NCI-H526 treated with DMSO at 0.1 percent for 48 hours (cell line): ENCODE measurements at places on chromosomes 7 and 10.

GRCh38 chr7:82599895-82600294, 156.3 kb upstream of the CACNA2D1 start:
- DNase-seq, result no peak

DNA sequence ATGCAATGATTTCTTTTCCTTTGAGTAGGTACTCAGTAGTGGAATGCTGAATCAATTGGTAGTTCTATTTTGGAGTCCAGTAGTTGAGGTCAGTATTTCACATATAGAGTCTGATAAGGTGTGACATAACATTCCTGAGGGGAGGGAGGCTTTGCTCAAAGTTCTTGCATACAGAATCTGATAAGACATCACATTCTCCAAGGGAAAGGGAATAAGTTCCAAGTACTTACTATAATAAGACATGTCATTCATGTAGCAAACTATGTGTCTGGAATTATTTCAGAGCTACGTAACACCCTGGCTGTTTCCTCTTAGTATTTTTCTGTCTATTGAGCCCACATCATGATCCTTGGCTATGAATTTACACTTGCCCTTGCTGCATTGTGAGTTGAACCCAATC, 74.3 kb upstream of the POM121L12 start:
- no peak for DNase-seq

- no peak for DNase-seq
Measured at GRCh38 chr10:118339111-118339510, 3.0 kb downstream of the FAM204A start.

DNA sequence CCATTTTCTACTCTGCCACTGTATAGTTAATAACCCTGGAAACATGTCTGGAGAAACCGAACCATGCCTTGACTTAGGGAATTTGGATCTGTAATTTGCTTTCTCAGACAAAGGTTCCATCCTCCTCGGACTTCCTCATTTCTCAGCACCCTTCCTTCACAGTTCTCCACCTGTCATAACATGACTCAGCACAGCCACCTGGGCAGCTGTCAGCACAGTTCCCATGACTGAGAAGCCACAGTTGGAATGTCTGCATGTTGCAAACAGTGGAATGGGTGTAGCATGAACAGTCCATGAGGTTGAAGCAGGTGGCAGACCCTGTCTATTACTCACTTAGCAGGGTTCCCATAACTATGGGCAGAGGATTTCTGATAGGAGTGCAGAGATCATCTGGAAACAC, 634 bp upstream of the OR9A4 start:
- DNase-seq, result no peak

DNA sequence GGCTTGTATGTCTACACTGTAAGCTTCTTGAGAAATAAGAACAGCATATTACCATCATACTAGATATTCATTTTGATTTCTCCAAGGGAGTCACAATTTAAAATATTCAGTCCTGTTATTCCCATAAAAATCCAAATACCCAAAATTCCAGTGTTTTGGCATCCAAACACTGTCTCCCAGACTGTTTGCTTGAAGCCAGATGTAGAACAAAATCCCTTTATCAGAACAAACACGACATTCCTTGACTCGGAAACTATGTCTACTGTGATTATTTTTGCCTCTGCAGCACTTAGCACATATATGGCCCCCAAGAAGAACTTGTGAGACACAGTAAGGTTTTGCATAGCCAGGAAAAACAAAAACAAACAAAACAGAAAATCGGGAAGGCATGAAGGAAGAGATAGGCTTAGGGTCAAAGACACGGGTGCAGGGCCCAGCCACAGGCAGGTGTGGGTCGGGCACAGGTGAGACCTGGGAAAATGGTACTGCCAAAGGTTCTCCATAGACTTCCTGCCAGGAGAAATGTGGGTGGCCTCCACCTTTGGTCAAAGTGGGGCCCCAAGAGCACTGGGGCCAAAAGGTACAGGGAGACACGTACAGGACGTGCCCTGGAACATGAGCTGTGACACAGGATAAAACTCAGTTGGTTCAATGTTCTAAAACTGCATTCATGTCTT, 36.5 kb downstream of the CPXM2 start:
- DNase-seq, result no peak

DNA sequence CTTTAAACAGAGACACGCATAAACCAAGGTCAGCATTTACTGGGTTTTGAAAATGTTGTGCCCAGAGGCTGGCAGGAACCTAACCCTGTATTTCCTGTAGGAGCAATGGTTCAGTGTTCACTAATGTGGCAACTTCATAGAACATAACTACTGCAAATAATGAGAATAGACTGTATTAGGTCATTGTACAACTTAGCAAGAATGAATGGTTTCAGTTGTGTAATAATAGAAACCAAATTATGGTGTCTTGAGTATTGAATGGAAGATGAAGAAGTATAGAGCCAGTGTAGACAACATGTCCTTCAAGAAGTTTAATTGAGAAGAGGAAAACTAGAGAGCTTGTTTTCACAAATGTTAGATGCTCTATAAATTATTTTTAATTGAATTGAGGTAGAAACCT, 172.5 kb downstream of the BUB3 start:
- DNase-seq, result no peak

DNA sequence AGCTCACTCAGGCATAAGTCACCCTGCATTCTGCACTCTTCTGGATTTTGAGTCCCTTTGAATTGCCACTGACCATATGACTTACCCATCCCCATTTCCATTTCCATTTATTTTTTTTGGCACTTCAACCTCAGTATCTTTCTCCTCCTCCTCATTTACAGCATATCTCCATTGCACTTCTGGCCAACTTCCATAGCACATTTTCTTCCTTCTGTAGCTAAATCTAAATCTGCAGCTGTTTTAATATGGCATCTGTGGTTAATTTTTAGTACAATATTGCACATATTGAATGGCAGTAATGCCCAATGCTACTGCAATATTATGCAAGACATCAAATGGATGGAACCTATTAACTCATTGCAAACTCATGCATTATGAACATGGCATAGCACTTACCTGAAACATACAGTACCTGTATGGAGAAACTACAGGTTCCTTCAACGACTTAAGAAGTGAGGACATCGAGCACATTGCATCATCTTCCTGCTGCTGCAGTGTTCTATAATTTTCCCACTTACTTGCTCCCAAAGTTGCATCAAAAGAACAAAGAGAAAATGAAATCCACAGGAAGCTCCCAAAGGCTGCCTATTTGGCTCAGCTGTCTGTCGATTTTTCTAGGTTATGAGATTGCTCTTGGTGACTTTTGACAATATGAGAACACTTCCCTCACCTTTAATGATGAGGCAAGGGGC, 55.7 kb downstream of the LRRTM3 start:
- DNase-seq, result no peak

GRCh38 chr7:55134786-55135185, 116.0 kb downstream of the EGFR start:
- DNase-seq, result no peak

GRCh38 chr7:123622660-123623386, 21.2 kb downstream of the ASB15 start:
- peak; percentile 60 for DNase-seq

DNA sequence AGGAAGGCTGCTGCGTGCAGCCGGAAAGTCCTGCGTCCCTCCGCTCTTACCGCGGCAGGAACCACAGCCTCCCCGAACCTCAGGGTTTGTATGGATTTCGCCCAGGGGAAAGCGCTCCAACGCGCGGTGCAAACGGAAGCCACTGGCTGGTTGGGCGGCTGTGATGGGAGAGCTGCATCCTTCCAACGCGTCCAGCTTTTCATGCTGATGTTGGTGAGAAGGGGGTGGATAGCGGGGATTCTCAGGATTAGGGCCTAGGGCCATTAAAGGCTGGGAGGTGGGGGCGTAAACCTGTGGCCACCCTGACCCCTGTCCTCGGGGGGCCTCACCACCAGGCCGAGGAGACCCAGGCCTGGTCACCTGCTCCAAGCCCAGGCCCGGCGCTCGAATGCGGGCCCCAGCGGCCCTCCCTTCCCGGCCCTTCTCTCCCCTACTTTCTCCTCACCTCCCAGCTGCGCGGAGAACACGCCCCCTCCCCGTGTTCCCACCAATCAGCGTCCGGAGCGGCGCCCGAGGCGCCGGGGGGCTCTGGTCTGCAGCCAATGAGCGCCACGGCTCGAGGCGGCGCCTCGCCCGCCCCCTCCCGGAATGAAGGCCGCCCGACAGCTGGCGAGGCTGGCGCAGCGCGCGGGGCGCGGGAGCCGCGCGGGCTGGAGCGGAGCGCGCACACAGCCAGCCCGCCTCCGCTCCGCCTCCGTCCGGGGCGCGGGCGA, 458 bp upstream of the NANOS1 start:
- DNase-seq, result peak; percentile 77

DNA sequence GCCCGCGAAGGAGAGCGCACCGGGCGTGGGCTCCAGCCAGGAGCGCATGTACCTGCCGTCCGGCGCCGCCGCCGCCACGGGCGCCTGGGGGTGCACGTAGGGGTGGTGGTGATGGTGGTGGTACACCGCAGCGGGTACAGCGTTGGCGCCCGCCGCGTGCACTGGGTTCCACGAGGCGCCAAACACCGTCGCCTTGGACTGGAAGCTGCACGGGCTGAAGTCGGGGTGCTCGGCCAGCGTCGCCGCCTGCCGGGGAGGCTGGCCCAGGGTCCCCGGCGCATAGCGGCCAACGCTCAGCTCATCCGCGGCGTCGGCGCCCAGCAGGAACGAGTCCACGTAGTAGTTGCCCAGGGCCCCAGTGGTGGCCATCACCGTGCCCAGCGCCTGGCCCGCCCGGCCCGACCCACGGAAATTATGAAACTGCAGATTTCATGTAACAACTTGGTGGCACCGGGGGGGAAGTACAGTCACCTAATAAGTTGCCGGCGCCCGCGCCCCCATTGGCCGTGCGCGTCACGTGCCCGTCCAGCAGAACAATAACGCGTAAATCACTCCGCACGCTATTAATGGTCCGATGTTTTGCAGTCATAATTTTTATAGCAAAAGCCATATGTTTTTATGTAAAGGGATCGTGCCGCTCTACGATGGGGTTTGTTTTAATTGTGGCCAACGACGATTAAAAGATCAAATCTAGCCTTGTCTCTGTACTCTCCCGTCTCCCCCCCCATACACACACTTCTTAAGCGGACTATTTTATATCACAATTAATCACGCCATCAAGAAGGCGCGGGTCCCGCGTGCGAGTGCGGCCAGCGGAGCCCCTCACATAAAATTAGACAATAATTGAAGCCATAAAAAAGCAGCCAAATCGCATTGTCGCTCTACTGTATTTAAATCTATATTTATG, at the start of gene HOXA9:
HOXA9 (minus strand) TSS at position 449 of the 907 bp plus-strand sequence; CDS start at position 369, 80 bp downstream.
- no peak for DNase-seq

GRCh38 chr10:122490268-122490667, 28.9 kb downstream of the HTRA1 start:
- DNase-seq, result no peak

GRCh38 chr7:115097175-115097671, 175.3 kb downstream of the MDFIC start:
- DNase-seq, result no peak

- DNase-seq, result no peak
Measured at GRCh38 chr10:79038841-79039201, 29.9 kb upstream of the ZMIZ1 start.

GRCh38 chr7:94620703-94621118, 35.2 kb downstream of the SGCE start:
- no peak for DNase-seq

DNA sequence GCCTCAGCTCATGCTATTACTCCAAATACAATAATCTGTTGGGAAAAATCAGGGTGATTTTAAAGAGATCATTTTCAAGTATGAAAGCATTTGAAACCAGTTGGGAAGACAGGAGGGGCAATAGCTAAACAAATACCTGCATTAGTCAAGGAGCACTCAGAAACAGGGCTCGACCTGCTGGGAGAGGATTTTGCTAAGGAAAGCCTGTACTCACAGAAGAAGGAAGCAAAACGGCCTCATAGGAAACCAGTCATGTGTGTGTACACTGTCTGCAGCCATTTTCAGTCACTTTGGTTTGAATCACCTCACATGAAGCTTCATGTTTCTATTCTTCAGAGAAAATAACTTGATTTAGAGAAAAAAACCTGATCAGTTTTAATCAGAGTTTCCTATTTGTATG, 38.6 kb downstream of the FZD1 start:
- DNase-seq, result no peak

DNA sequence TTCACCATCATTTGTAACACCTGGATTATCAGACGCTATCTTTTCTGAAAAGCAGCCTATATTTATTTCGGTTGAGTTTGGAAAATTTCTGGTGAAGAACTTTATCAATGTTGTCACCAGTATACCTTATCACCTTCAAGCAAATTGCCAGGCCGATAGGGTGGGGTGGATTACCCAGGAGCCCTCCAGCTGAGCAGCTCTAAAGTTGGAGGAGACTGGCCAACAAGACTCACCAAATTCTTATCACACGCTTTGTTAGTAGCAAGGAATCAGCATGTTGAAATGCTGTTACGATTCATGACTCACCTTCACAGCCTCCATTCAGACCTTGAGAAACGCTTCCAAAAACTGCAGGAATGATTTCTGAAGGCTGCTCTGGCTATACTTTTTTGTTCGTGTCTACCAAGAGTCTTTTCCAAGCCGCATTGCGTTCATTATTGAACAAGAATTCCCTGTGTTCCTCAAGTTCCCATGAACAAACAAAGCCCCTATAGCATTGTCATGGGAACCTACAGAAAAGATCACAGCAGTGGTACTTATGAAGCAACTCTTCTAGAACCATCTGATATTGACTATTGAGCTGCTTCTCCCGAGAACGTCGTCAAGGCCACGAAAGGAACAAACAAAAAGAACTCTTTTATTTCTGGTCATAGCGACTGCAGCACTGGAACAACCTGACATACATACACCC, 291.4 kb downstream of the SFMBT2 start:
- no peak for DNase-seq

DNA sequence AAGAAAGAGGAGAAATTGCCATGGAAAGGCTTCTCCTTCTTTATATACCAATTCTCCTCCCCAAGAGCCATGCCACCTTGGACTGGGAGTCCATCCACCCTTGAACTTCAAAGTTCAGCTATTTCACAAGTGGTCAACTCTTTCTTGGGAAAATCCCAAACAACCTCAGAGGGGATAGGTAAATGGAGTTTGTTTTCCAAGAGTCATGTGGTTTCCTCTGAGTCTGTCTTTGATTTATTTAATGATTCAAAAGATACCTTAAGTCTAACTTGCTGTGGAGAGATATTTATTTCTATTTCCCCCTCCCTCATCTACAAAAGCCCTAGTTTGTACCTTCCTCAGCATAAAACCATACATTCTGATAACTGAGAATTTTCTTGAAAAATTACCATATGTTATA, 758.6 kb upstream of the IGFBP3 start:
- DNase-seq, result no peak

- DNase-seq, result no peak
Measured at GRCh38 chr10:7794251-7795026, 6.5 kb downstream of the ATP5F1C start.

GRCh38 chr10:88913788-88914187, 33.7 kb downstream of the STAMBPL1 start:
- DNase-seq, result no peak

DNA sequence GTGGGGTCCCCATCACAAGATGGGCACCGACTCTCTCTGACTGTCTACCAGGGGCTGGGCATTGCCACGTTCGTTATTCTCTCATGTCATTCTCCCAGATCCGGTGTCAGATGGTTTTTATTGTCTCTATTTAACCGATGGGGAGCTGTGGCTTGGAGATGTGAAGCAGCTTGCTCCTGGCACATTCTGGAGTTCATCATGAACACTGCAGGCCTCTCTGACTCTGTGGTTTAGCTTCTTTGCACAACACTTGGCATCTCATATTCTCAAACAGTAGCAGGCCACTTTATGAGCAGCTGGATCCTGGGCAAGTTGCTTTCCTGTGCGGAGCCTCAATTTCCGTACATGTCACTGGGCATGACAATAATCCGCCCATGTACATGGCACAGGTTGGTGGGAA, 119.9 kb downstream of the LRRC18 start:
- DNase-seq, result no peak
